8988T (cell line): ENCODE measurements at places on chromosomes 1 and 21.

- no peak for DNase-seq
These were observed 19.4 kb upstream of the BSDC1 start for GRCh38 chr1:32413507-32414185.

DNA sequence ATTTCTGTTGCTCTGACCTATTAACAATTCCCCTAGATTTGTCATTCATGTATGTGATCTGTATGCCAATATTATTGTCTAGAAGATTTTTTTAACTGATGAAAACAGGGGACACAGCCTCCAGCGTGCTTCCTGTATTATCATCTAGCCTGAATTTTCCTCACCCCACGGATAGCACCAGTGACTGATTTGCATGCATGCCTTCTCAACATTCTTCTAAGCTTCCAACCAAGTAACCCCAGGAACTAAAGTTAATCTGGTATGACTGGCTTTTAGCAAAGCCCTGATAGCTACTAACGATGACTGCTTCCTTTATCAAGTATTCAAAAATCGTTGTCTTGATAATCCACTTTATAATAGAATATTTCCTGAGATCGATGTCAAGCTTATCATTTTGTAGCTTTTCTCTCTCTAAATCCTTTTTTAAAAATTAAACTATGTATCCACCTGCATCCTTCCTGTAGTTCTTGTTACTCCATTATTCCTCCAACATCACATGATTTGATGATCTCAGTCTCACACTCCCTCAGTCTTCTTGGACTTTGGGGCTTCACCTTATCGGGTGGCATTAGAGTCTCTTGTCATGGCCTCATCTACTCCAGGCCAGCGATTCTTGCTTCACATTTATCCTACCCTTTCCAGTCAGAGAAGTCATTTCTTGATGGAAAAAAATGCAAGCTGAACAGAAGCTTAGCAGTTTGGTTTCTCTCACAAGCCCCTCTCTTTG is 19.0 kb downstream of the BCAR3 start:
- DNase-seq = no peak

- no peak for DNase-seq
These were observed 126.7 kb downstream of the CTH start for GRCh38 chr1:70537788-70538187.

GRCh38 chr1:162381941-162382750 is 618 bp downstream of the C1orf226 start:
- DNase-seq = no peak

DNA sequence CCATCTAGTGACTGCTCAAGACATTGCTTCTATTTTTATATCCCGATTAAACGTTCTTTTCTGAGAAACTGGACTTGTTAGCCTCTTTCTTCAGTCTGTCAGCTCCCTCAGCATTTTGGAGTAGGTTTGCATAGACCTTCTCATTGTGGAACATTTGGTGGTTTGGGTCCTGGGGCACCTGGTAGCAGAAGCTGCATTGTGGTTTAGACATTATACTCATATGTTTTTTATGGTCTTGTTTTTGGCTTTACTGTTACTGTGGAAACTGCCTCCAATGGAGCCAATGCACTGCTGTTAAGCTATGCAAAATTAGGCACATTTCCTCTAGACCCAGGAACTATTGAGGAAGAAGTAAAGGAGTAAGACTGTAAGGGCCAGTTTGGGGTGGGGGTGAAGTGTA is 36.7 kb upstream of the LRRC8B start:
- DNase-seq = no peak
